ENCODE measurements at places on chromosomes 2 and 18.

DNA sequence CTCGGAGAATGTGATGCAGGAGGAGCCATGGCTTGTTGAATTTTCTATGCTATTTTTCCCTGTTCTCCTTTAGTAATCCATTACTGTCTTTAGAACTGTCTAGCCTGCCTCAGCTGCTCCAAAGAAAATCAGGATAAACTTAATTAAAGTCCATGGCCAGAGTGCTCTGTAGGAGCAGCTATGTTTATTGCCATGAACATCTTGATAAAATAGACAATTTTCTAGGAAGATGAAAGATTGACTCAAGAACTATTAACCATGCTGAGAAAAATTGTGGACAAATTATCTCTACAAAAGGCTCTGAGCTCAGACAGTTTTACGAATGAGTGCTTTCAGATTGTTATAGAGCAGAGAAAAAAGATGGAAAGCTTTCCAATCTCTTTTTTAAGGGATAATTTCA is 193.0 kb downstream of the TTC32 start:
- no peak for DNase-seq

DNA sequence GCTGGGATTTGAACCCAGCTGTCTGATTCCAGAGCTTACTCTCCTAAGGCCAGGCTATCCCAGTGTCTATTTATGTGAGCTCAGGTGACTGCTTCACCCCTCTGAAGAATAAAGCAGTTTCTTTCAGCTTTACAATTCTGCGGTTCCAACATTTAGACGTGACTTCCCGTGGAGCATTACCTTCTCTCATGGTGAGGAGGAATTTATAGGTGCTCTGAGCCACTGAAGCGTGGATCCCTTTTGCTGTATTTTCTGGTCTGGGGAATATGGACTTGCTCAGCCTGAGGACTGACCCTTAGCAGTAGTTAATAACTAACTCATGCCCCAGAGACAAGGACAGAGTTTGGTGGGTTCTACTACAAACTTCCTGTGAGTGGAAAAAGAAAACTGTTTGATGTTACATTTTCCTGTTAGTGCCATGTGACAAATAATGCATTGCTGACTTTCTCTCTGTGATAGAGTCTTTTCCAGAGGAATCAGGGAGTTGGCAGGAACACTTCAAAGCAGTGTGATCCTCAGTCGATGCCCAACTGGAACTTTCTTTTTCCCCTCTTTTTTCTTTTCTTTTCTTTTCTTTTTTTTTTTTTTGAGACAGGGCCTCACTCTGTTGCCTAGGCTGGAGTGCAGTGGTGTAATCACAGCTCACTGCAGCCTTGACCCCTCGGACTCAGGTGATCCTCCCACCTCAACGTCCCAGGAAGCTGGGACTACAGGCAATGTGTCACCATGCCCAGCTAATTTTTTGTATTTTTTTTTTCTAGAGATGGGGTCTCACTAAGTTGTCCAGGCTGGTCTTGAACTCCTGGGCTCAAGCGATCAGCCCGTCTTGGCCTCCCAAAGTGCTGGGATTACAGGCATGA is 21.9 kb downstream of the CASP10 start:
- no peak for DNase-seq

DNA sequence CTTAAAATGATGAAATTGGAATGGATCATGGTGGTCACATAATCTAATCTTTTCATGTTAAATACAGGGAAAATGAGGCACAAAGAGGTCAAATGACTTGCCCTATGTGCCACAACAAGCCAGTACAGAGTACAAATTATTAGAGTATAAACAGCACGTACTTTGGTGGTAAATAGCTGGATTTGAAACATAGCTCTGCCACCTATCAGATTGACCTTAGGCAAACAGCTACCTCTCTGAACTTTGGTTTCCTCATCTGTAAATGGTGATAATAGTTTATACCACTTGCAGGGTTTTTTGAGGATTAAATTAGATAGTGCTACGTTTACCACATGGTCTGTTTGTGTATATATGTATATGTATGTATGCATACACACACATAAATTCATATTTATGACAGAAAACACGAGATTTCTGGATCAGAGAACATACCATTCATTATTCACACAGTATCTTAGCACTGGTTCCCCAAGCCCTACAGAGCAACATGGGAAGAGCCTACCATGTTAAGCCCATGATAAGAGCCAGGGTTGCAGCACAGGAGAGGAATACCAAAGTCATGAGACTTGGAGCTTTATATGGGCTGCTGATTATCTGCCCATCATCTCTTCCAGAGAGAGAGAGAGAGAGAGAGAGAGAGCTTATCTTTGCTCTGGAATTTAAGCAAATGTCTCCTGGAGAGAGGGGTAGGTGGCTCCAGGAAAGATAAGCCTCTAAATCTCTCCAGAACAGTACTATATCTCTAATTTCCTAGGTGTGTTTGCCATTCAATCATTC is 73.5 kb downstream of the MDH1 start:
- DNase-seq: no peak

DNA sequence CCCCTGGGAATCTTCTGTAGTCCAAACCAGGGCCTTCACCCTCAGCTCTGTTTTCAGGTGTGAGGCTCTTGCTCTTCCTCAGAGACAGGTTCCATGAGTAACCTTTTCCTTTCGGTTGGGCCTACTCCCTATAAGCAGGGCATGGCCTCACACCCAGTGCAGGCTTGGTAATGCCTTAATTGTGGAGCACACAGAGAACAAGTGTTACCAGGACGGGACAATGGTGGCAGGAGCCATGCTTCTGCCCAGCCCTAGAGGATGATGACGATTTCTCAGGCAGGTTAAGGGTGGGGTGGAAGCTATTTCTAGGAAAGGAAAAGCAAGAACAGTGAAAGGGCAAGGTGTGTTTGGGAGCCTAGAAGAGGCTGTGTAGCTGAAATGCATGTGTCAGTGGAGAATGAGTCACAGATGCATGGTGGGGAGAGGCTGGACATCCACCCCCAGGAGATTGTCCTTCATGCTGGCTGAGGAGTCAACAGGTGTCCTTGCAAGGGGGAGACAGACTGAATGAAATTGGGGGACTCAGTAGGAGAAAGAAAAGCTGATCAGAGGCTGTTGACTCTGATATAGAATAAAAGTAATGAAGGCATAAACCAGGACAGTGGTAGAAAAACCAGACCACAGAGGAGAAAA is 22.0 kb upstream of the SERPINB12 start:
- no peak for DNase-seq

GRCh38 chr2:60422826-60423483 is 130.5 kb downstream of the BCL11A start:
- DNase-seq: no peak

DNA sequence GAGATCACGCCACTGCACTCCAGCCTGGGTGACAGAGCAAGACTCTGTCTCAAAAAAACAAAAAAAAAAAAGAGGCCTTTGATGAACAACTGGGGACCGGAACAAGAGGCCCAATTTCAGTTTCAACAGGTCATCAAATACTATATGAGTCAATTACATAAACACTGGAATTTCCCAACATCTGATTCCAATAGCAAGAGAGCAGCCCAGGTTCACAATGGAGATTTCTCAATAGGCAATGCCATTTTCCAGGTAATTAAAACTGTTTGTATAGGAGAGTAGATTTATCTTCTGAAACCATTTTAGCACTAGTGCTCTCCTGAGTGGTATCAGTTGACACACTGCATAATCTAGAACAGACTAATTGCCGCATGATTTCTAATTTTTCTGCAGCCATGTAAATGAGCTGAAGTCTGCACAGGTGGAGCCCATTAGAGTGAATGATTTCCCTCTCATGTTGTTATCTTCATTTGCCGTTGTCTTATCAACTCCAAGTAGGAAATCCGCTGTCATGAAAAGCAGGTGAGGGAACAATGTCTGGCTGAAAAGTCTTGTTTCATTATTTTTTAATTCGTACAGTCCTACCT is 264.1 kb upstream of the MEIS1 start:
- no peak for DNase-seq

DNA sequence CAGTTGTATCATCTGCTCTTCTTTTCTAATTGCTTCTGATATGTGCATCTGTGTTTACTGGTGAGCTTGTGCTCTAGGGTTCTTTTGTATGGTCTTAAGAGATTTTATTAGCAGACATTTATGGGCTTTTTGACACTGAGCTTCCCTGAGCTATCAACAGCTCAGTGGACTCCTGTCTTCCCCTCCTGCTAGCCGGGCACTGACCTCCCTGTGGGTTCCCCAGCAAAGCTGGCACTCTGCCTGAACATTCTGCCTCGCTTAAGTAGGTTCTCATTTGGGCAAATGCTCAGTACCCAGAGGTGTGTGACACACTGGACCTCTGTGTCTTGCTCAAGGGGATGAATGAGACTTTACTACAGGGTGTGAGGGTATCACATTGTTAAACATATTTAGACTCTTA is 15.8 kb downstream of the TRAF3IP1 start:
- DNase-seq: no peak

DNA sequence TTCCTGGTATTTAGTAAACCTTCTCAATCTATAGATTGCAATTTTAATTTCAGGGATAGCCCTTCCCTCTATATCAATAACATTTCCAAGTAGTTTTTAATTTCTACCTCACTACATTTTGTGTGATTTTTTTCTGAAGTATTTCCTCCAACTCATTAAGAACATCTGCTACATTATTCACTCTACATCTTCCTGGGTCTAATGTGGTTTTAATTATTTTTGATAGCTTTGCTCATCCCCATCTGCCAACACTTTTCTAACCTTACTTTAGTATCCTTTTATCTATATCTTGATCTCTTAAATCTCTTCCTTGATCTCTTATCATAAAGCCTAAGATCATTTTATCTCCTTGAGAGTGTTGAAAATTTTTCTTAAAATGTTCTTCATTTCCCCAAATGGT is 278.3 kb upstream of the CYP26B1 start:
- DNase-seq: no peak

GRCh38 chr2:187851955-187852561 is 297.8 kb upstream of the TFPI start:
- DNase-seq: no peak

DNA sequence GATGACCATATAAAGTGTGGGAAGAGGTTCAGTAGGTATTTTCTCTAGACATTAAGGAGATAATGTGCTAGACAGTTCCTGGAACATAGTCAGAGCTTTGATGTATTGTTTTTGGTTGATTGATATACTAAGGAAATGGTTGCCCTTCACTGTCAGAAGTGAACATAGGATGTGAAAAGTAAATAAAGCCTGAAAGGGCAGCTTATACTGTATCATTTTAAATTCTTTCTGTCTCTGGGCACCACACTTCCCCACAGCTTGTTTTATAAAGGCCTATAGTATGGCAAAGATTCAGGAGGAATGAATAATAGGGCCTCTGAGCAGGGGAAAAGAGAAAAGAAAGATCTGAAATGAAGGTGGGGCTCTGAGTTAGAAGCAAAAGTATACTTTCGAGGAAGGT is 72.7 kb upstream of the ITPRID2 start:
- DNase-seq: no peak

DNA sequence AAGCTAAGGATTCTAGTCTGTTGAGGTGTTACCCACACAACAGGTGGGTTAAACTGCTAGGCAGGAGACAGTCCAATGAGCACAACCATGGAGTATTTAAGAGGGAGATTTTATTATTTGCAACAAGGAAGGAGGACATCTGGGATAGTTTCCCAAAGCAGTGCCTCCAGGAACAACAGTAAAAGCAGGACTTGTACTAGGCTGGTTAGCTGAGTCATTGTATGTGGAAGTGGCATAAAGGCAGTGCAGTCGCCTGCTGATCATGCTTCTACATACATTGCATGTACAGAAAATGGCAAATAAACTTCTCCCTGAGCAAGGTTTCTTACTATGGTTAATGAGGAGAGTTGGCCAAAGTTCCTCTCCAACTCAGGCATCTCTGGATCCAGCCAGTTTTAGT is 46.1 kb upstream of the CYTIP start:
- no peak for DNase-seq

DNA sequence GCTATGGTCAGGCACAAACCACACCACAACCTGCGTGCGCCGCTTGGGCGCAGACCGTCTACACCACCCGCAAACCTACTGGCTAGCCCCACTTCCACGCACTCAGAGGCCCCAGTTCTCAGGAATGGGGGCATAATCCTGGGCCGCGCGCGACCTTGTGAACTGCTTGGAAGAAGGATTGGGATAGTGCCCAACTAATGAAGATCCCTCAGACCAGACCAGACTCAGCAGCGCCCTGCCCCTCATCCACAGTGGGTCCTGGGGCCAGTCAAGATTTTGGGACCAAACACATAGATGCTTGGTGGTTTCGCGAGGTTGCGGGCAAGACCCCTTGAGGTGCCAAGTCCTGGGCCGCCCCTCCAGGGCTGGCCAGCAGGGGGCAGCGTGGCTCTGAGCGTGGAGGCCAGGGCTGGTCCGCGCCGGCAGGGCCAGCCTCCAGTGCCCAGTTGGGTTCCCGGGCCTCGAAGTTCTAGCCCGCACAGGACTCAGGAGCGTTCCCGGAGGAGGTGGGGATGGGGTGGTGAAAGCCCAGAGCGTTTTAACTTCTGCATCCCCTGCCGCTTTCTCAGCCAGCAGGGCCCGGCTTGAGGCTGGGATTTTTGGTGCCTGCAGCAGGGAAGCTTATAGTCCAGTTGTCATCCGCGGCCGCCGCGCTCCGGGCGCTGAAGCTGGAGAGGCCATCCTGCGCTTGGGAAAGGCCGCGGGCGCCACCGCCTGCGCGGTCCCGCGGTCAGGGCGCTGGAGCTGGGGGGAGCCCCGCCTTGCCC is 8.3 kb downstream of the OSR1 start:
- DNase-seq: peak; percentile 65

DNA sequence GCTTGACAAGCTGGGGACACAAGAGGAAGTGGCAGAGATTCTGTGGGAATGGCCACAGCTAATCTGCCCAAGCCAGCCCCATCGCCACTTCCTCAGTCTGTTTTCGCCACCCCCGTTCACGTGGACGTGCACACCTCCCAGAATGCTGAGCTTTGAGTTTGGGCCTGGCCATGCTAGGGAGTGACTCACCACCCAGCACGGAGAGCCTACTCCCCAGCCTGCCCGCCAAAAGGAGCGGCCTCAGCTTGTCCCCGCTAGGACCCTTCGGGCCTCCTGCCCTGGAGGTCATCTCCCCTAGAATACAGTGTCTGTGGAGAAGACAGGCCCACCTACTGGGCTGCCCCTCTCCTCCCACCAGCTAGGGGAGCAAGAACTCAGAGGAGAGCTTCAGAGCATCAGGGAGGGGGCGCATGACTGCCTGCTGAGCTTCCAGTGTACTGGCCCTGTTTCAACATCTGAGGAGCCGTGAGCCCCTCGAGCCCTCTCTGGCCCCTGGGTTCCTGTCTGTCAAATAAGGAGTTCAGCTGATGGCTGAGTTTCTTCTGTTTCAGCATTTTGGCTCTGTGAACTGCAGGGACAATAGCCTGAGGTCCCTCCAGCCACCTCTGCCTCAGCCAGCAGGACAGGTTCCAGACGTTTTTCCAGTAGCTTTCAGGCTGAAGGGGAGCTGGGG is 5.1 kb downstream of the SLC35F6 start:
- no peak for DNase-seq

- peak; percentile 55 for DNase-seq
Observed at GRCh38 chr18:61334951-61335683, 1.9 kb downstream of the CDH20 start.
